HFFc6 (cell line): ENCODE measurements at places on chromosomes 4 and X. TPM values are rescaled to one million over a fixed set of nuclear protein-coding genes. Genes with fewer than 3 reads are reported as not detected.

MAGEA2B gene
- not detected in 2 replicates for total RNA-seq

- peak; percentile 81 for DNase-seq
Measured at GRCh38 chr4:185425647-185426352, at the start of gene UFSP2. TSS of gene UFSP2 (minus strand) at chr4:185425964. CDS start at chr4:185425868, 96 bp downstream.

DNA sequence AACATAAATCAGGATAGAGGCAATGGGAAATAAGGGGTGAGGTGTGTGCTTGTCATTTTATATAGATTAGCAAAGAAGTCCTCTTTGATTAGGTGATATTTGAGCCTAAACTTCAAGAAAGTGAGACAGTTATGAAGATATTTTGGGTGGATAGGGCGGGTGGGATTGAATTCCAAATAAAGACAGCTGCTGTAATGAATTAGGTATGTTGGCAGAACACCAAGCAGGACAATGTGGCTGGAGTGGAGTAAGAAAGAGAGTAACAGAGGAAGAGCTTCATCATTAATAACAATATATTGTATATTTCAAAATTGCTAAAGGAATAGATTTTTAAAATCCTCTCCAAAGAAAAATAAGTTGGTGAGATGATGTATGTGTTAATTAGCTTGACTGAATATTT, 91.0 kb upstream of the CENPE start:
- no peak for DNase-seq

DNA sequence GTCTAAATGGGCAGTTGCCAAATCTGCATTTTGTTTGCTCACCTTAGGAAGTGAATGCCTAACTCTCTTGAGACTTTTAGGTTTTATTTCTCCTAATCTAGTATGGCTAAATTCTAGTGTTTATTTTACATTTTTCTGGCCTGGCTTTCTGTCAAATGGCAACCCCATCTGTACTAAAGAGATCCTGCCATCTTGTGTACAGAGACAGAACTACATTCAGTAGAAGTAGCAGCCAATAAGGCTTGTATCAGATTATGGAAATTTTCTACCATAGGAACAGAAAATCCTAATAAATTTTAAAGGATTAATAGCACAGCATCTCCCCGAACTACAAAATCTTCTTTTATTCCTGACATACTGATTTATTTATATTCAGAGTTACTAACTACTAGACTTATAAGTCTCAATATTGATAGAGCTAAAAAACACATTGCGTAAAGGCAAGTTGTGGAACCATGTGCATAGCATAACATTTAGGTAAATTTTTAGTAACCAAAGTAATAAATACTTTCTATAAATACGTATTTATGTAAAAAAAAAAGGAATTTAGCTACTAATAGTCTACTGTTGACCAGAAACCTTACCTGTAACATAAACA, 45.5 kb downstream of the TMEM144 start:
- peak; percentile 62 for DNase-seq
